ENCODE measurements at places on chromosomes 7 and 10.

GRCh38 chr7:77393261-77393660 is 22.9 kb downstream of the GSAP start:
- DNase-seq: no peak

GRCh38 chr7:286266-286665 is 3.7 kb upstream of the FOXL3 start:
- no peak for DNase-seq

DNA sequence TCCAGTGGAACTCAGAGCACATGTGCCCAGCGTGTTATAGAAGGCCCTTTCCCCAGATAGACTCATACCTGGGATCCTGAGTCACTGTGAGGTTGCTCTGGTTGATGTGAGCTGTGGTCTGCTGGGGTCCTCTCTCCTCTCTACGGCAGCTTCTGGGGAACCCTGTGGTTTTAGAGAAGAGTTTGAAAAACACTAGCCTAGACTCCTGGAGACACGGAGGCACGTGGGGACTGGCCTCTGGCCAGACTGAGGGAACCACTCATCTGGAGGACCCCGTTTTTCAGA is 10.3 kb downstream of the ZNF775 start:
- DNase-seq: no peak

DNA sequence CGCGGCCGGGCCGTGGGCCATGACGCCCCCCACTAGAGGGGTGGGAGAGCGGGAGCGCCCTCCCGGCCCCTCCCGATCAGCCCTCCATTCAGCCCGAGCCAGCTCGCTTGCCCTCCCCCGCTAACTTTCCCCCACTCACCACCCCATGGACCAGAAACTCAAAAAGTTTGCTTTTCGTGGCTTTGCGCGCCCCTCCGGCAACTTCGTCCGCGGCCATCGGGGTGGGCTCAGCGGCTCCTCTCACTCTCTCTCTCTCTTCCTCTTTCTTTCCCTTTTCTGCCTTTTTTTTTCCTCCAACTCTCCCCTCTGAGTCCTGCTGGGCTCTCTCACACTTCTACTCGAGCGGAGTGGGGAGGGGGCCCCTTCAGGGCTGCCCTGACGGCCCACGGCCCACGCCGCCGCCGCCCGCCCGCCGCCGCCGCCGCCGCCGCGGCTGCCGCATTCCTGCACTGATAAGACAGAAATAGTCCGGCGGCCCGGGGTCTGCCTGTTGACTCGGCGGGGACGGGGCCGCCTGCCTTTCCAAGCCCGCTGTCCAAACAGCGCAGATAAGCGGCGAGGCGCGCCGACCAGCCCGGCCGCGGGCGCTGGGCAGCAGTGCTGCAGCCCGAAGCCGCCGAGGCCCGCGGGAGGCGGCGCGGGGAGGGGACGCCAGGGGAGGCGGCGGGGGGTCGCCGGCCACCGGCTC is at the start of gene SMARCD3:
SMARCD3 (minus strand) TSS at position 349 of the 688 bp plus-strand sequence; CDS start at position 217, 132 bp downstream.
- DNase-seq: peak; percentile 68

Measured in RPMI8226 (cell line).